ENCODE measurements at places on chromosomes 6 and 20. TPM values are rescaled to one million over a fixed set of nuclear protein-coding genes. Genes with fewer than 3 reads are reported as not detected.

SLC35B3 gene
- 8.0 TPM for total RNA-seq

LY86 gene
- not detected for total RNA-seq

DNA sequence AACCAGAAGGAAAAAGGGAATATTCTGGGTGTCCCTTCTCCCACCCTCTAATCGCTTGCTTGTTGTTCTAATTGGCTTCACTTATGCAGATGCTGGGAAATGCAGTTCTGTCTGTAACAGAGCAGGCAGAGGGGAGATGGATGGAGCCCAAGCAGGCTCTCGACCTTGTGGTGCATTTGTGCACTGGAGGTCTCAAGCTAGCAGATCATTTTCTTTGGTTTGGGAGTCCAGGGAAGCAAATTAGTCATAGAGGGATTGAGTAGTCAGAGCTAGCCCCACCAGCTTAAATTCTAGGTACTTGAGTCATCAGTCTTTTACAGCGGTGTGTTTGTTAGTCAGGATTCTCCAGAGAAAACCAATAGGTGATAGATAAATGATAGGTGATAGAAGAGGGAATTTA is 234.7 kb upstream of the ECI2 start:
- DNase-seq = peak; percentile 92

GRCh38 chr20:44496976-44497375 is 21.3 kb downstream of the TTPAL start:
- peak; percentile 66 for DNase-seq

GRCh38 chr6:115544765-115545671 is 515.7 kb downstream of the FRK start:
- DNase-seq = no peak

RIMS4 gene
- 0.27 TPM for total RNA-seq

- DNase-seq = peak; percentile 45
These were observed 447.8 kb upstream of the JARID2 start for GRCh38 chr6:14797875-14798593.

DNA sequence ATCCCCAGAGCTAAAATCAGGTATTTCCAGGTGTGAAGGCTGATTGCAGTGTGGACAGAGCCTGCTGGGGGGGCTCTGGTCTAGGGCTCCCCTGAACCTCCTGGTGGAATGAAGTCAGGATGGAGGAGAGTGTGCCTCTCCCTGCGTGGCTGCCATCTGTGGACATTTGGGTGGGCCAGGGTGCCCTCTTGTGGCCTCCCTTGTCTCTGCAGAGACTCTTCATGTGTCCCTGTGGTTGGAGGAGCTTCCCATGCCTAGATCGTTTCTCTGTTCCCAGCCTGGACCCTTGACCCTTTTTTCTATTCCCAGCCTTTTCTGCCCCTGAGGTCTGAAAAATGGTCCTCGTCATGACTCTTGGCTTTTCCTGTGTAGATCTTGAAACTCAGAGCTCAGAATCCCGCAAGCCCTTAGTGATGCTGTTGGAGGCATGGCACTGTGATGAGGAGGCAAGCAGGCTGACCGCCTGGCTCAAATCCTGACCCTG is 9.9 kb upstream of the PSMF1 start:
- DNase-seq = peak; percentile 33

FERMT1 gene
- total RNA-seq = 8.8 TPM

GRCh38 chr6:1952740-1953360 is 292.6 kb downstream of the GMDS start:
- DNase-seq = peak; percentile 83

DNA sequence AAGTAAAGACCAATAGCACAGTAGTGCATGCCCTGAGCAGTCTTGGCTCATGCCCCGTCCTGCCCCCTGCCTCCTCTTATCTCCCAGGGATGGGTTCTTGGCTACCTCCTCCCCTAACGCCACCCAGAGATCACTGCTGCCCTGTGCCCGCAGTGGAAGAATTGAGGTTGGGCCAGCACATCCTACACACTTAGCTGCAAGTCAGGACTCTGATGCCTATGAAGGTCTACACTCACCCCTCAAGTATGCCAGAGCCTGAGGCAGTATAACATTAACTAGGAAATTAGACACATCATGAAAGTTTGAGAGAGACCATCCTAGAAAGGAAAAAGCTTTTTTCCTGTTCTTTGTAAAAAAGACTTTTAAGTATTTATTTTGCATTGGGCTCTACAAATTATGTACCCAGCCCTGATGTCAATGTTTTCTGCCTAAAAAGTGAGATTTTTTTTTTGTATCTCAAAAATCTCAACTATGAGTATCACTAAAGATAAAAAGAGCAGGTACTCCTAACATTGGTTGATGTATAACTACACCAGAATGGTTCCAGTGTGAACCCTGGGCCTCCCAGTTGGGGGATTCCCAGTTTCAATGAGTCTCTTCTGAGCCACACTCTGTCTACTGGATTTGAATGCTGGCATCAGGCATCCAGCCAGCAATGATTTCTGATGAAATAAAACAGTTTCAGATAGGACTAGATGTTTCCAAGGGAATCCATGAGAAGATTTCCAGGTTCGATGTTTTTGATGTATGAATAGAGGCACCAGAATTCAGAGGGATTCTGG is 115.4 kb downstream of the ISM1 start:
- DNase-seq = no peak

SLC32A1 gene
- not detected for total RNA-seq

STX16 gene
- total RNA-seq = 25.5 TPM

DNA sequence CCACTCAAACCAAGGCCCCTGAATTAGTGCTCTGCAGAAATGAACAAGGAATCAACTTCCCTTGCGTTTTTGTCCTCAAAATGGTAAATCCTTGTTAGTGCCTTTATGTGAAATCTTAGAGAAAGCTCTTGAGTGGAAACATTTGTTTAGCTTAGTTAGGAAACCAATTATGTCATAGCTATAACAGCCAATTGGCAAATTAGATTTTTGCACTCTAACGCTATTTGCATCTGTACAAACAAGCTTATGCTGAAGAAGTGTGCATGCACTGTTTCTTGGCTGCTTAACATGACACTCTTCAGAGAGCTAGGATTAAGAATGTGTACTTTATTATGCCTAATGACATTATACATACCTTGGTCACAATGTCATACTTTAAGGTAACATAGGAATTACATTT is 622.6 kb upstream of the SLC35B3 start:
- DNase-seq = no peak

SHLD1 gene
- total RNA-seq = 2.0 TPM

COL19A1 gene
- total RNA-seq = 0.09 TPM

DNA sequence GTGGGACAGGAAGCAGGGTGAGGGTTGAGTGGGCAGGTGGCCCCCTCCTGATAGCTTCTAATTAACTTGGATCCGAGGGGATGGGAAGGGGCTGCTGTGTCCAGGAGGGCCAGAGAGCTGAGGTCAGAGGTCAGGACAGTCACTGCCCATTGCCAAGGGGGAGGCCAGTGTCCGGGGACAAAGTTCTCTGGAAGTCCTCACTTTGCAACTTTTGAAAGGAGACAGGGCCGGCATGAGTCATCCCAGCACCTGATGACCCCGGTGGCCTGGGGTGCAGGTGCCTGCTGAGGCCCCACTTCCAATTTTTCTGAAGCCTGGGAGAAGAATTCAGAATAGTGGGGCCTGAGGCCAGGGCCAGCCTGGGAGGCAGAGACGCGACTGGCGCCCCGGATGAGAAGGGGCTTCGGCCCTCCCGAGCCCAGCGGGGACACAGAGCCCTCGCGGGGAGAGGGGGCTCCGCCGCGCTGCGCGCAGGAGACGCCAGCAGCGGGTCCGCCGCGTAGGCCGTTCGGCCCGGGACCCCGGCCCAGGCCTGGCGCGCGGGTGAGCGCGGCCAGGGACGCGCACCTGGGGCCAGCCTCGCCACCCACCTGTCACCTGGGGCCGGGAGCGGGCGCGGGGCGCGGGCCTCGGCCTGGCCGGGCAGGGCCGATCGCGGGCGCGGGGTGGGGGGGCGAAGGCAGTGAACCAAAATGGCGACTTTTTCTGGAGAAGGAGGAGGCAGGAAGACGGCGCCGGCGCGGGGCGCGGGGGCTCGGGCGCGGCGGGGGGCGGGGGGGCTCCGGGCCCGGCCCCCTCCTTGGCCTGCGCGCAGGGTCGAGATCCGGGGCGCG is 586 bp downstream of the ZNF512B start:
- no peak for DNase-seq

GRCh38 chr20:62350098-62350628 is 16.9 kb downstream of the LAMA5 start:
- no peak for DNase-seq

DNA sequence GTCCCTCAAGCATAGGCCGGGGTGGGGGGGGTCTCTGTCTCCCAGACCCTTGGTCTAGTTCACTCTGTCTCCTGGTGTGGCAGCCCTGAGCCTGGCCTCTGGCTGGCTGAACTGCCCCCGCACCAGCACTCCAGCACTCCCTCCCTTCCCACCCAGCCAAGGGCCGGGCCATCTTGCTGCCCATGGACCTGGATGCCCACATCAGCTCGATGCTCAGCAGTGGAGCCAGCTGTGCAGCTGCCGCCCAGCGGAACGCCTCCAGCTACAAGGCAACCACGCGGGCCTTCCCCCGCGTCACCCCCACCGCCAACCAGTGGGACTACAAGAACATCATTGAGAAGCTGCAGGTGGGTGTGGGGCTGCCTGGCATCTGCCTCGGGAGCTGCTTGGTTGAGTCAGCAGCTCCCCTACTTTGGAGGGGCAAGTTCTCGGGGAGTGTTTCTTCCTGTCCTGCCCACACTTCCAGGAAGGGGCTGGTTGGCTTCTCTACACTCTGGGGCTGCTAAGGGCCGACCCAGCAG is 28.4 kb downstream of the UQCC2 start:
- no peak for DNase-seq

DNA sequence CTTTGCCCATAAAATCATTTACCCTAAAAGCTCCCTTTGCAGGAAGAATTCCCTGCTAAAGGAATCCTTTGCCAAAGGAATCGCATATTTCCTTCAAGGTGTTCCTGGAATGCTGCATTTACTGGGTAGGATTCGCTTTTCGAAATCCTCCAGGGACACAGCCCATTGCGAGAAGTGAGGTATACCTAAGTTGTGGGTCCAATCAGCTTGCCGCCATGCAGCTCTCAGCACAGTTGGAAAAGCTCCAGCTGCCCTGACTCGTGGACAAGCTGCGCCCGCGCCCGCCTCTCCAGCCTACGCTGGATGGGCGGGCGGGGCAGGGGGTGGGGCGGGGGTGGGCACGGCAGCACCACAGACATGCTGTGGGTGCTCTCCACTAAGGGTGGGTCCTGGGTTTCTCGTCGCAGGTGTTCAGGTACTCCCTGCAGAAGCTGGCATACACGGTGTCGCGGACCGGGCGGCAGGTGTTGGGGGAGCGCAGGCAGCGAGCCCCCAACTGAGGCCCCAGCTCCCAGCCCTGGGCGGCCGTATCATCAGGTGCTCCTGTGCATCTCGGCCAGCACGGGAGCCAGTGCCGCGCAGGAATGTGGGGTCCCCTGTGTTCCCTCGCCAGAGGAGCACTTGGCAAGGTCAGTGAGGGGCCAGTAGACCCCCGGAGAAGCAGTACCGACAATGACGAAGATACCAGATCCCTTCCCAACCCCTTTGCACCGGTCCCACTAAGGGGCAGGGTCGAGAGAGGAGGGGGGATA is 1.4 kb downstream of the NNAT start:
- DNase-seq = peak; percentile 36

DNA sequence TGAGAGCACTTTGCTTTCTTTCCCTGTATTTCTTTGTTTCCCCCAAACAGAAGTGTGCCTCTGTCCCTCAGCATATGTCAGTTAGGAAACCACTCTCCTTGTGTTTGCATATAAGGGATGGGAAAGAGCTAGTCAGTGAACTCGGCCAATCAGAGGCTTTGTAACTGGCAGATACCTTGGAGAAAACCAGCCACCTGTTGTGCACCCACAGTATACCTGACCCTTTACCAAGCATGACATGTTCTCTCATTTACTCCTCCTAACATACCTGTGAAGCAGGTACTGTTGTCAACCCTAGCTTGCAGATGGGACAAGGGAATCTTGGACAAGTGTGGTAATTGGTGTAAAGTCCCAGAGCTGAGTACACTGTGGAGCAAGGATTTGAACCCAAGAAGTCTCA is 96.1 kb upstream of the FAM8A1 start:
- DNase-seq = no peak

DNA sequence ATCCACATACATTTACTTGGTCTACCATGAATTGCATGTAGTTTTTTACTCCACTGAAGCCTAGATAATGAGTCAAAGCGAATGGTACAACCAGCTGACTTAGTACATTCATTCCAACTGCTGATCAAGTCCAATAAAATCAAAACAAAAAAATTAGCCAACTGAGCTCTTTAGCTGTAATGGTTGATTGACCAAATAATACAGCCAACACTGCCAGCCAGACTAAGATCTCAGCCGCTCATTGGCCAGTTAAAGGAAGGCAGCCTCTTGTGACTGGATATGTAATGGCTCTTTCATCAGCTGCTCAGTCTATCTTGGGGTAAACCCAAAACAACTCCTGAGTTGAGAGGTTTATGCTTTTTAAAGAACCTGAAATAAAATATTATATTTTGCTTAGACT is 204.3 kb upstream of the RSPO3 start:
- DNase-seq = peak; percentile 16

RBM39 gene
- 510 TPM for total RNA-seq

DNA sequence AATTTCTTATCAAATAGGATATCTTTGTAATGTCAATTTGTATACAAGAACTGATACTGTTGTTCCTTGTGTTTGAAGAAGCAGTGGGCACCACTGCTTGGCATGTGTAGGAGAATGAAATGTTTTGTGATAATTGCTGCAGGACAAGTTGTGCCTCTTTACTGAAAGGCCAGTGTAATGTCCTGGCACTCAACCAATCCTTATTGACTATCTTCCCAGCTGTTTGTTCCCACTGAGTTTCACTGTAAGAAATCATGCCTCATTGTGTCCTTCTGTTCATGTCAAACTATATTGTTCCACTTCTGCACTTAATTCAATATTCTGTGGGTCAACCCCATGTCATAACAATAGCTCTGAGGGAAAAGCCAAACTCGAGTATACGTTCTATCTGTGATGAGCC is 136.1 kb upstream of the FAM83B start:
- no peak for DNase-seq

- DNase-seq = no peak
These were observed 13.1 kb upstream of the DEK start for GRCh38 chr6:18277237-18278006.

- DNase-seq = peak; percentile 83
These were observed 10.6 kb downstream of the NOL4L start for GRCh38 chr20:32574296-32575226.

NKAPL gene
- 1.9 TPM for total RNA-seq

GRCh38 chr6:148703900-148704299 is 42.9 kb upstream of the UST start:
- no peak for DNase-seq

PNPLA1 gene
- total RNA-seq = not detected

MRAP2 gene
- 0.33 TPM for total RNA-seq

AKAP12 gene
- total RNA-seq = 196 TPM

KCNS1 gene
- not detected for total RNA-seq

ESR1 gene
- total RNA-seq = 2.7 TPM

WFDC10B gene
- not detected for total RNA-seq

Data from fibroblast of the aortic adventitia (primary cell).